ENCODE measurements at places on chromosomes 13 and 19.

DNA sequence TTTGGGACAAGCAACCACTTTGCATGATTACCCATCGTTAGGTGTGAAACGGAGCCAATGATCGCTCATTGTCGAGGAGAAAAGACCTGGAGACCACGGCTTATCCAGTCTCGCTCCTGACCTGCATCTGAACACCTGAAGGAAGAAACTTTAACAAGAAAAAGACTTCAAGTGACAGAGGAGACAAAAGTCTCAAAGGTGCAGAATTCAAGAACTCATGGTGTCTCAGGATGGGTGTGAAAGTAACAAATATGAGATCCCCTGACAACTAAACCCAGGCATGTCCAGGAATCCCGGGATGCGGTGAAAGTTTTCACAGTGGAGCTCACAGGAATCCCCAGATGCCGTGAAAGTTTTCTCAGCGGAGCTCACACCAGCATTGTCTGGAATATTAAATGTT lies 6.3 kb upstream of the ATP11A start:
- DNase-seq, result no peak

DNA sequence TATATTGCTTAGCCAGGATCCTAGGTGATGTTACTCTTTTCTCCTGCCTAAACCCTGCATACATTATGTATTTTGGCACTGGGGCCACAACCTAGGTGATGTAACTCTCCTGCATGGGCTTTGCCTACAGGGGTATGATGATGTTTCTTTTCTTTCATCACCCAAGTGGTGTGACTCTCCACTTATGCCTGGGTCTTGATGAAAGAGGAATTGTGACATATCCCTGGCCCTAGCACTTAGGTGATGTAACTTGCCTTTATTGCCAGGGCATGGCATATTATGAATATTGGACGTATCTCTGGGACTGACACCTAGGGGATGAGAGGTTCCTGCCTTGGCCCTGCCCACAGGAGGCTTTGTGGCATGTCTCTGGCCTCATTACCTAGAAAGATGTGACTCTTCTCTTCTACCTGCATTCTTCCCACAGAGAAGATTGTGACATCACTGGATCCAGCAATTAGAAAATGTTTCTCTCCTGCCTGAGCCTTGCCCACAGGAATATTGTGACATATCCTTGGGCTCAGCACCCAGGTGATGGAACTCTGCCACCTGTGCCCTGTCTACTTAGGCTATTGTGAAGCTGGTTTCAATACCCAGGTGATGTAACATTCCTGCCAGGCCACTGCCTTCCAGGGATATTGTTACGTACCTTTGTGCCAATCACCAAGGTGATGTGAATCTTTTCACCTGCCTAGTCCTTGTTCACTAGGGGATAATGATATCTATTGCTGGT lies 27.3 kb upstream of the ZNF254 start:
- no peak for DNase-seq

GRCh38 chr19:5800361-5801270 lies 4.3 kb upstream of the NRTN start:
- no peak for DNase-seq

- no peak for DNase-seq
Measured at GRCh38 chr19:18795540-18795939, 4.4 kb upstream of the COMP start.

- DNase-seq, result peak; percentile 15
Measured at GRCh38 chr13:19185865-19186645, 4.4 kb upstream of the TUBA3C start.

DNA sequence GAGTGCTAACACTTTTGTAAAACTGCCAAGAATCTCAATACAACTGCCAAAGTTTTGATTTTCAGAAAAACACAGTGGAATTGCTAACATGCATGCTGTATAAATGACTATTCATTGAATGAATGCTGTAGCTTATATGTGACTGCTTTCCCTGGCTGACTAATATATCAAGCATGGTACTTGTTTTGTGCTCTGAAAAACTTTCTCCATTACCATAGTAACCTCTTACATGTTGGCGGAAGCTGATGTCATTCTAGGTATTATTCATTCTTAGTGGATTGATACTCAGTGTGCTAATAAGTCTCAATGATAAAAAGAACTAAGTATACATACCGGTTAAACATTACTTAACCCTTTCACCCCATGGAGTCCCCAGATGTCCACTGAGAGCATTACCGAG lies 166.1 kb upstream of the MYO16 start:
- no peak for DNase-seq

GRCh38 chr19:3073159-3073563 lies 10.9 kb upstream of the TLE5 start:
- no peak for DNase-seq

DNA sequence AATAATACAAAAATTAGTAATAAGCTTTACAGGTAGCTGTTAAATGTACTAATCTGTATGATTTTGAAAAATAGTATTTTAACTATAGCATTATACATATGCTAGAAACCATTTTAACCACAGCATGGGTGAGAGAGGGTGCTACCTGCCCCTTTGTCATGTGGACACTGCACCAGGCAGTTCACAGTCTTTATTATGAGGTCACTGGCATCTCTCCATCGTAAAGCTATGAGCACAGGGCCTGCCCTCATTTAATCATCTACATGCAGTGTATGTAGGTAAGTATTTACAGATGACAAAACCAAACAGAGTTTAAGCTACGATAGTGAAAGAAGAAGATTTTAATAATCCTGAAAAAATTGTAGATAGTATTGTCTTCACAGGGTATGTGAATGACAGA lies 21.7 kb downstream of the EDNRB start:
- DNase-seq, result no peak

DNA sequence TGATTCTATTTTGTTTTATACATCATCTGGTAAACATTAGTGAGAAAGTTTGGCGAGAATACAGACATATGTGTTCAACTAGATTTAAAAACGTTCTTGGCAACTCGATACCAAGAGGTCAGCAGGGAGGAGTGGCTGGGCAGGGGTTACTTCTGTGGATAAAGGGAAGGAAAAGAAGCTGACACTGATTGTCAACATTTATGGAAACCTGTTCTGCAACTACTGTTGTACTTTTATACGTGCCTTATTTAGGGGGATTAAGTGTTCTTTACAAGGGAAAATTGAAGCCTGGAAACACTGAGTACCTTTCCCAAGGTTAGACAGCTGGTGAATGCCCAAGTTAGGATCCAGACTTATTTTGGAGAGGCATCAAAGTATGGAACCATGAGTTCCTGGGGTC lies 65.0 kb downstream of the MTUS2 start:
- no peak for DNase-seq

GRCh38 chr13:100088273-100088643 lies 635 bp upstream of the PCCA start:
- peak; percentile 16 for DNase-seq

GRCh38 chr13:77387607-77388200 lies 60.8 kb upstream of the MYCBP2 start:
- no peak for DNase-seq

GRCh38 chr19:17296273-17296672 lies 7.0 kb downstream of the ABHD8 start:
- DNase-seq, result no peak

GRCh38 chr19:8504919-8505318 lies 2.5 kb upstream of the PRAM1 start:
- no peak for DNase-seq

GRCh38 chr13:20197361-20197834 lies 4.7 kb upstream of the GJB2 start:
- DNase-seq, result no peak

DNA sequence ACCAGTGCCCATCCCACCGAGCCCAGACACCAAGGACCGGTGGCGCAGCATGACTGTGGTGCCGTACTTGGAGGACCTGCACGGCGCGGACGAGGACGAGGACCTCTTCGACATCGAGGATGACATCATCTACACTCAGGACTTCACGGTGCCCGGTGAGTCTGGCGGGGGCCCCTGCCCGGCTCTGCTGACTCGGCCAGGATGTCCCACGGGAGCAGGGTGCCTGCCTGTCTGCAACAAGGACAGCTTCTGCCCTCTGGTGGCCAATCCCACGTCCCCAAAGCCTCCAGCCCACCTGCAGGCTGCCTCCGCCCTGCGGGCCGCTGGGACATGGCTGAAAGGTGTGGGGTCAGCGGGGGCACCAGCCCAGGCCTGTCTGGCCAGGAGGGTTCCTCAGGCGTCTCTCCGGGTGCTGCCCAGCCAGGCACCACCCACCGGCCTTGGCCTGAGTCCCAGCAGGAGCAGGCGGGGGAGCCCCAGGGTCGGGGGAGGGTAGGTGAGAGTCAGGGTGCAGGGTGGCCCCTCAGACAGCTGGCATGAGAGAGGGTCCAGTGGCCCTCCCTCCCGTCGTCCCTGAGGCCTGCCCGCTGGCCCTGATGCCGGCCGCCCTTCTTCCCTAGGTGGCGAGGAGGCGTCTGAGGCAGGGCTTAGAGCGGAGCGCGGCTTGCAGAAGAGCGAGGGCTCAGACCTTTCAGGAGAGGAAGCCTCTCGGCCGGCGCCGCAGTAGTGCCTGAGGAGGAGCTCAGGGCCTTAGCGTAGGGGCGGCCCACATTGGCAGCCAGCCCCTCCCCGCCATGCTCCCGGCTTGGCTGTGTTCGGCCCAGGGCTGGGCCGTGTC lies 14.6 kb downstream of the CBARP start:
- no peak for DNase-seq

DNA sequence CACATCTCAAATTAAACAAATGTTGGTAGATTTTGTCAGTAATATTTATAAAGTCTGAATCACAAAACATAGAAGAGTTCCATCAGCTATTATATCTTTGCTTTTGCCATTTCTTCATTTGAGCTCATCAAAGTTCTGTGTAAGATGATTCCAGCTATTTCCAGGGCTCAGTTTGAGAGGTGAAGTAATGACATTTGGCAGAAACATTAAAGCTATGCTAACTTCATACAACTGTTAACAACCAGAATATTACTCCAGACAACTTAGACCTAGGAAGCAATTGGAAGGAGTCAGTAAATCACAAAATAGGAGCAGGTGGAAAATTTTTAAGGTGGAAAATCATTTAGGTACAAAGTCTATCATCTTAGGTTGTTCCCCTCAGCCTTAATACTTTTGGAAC lies 76.2 kb upstream of the CSNK1A1L start:
- no peak for DNase-seq

- no peak for DNase-seq
Measured at GRCh38 chr13:87975035-87975434, 303.9 kb downstream of the SLITRK5 start.

DNA sequence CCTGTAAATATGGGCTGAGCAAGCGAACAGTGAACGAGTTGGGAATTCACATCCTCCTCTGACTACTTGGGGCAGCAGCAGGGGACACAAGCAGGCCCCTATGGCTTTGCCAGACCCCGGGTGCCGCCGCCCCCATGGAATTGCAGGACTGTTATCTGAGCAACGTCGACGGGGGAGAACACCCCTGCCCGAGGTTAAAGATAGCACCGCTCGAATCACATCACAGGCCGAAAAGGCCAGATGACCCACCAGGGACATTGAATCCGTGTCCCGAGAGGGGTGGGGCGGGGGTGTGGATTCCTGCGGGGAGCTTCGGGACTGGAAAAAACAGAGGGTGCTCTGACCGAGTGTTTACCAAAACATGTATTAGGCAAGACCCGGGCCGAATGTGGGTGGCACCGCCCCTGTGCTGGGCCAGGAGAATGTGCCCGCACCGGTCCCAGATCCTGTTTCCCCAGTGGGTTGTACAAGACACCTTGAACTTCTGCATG lies 9.1 kb downstream of the FEM1A start:
- no peak for DNase-seq

GRCh38 chr13:57857945-57858344 lies 226.4 kb downstream of the PCDH17 start:
- DNase-seq, result no peak

DNA sequence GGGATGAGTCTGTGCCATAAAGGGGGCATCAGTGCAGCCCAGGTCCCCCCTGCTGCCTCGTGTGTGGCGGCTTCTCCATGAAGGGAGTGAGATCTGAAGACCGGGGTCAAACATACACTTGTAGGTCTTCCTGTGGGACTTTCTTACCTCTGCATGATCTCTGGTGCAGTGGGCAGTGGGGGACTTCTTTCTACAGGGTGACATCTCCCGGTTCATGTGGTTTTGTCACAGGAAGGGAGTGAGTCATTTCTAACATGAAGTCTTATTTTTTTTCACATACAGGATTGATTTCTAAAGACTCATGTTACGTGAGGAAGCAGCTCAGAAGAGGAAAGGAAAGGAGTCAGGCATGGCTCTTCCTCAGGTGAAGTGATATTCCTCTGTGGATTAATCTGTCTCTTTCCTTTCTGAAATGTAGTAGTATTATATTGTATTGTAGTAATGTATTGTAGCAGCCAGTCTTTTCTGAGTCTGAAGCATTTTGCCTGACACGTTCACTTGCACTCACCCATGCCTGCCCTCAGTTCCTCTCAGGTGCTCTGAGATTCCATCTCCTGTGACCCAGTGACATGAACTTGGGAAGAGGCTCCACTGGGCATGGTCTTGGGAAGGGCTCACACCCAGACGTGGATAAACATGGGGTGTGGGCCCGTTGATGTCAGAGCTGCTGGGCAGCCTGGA lies 15.7 kb downstream of the ZNF808 start:
- DNase-seq, result no peak

- DNase-seq, result no peak
Measured at GRCh38 chr13:53474878-53475277, 446.3 kb downstream of the OLFM4 start.

GRCh38 chr19:4456843-4457653 lies 546 bp downstream of the UBXN6 start:
- DNase-seq, result peak; percentile 40

DNA sequence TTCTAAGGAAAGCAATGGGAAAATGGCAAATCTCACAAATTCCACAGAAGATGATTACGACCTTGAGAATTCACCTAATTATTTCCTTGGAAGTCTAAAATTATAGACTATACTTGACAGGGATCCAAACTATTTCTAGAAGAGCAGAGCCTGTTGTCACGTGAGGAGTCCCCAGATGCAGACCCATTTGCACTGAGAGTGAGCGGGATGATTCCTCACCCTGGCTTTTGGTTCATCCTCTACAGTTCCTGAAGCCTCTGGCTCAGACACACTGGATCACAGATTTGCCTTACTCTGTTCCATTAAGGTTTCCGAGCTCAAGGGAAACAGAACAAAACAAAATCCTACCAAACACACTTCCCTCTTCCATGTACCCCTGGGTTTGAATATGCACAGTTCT lies 23.0 kb upstream of the CYSLTR2 start:
- no peak for DNase-seq

DNA sequence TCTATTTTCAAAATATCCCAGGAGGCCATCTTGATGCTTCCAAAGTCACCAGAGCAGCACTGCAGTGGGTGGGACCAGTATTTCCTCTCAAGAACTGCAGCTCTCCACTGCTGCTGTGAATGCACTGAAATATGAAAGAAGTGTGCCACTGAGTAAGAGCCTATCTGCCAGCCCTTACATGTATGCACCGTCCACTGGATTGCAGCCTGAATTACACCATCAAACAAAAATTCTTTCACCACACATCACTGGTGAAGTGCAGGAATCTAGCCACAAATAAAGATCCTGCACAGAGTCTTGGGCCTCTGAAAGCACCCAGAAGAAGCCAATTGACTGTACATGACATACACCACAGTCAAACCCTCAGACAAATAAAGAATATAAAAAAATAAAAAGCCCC lies 249.0 kb downstream of the LHFPL6 start:
- no peak for DNase-seq

DNA sequence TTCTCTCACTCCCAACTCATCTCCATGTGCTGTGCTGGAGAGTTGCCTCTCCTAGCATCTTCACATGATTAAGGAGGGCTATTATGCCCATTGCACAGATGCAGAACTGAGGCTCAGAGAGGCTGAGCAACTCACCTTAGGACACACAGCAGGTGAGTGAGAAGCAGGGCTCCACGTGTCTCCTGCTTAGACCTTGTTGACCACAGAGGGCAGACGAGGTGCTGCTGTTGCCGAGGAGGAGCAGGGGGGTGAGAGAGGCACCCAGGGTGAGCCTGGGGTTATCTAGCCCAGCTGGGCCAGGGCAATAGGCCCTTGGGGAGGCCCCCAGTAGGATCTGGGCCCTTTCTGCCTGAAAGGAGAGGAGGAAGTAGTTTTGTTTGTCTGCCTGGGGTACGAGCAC lies 2.4 kb upstream of the HSH2D start:
- DNase-seq, result no peak
